ENCODE measurements at places on chromosomes 4 and X.

DNA sequence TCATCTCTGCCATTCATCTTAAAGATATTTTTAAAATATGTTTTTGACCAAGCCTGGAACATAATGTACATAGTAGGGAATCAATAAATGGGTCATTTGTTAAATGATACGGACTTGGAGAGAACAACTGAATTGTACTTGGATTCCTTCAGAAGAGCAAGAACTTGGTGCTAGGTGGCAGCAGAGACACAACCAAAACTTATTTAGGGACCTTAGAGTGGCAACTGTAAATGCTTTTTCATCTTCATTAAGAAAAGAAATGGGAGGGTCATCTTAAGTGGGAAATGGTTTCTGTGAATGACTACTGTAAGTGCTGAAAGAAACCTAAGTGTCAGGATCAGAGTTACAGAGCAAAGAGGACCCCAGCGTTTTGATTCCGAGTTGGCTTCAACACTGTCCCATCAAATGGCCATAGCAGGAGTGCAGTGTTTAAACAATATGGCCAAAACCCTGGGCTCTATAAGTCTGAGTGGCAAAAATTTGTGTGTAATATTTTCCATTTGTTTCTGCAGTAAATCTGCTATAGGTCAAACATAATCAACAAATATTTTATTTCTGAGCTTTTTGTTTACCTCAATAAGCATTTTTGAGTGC, 213.6 kb downstream of the PALLD start:
- DNase-seq: no peak

DNA sequence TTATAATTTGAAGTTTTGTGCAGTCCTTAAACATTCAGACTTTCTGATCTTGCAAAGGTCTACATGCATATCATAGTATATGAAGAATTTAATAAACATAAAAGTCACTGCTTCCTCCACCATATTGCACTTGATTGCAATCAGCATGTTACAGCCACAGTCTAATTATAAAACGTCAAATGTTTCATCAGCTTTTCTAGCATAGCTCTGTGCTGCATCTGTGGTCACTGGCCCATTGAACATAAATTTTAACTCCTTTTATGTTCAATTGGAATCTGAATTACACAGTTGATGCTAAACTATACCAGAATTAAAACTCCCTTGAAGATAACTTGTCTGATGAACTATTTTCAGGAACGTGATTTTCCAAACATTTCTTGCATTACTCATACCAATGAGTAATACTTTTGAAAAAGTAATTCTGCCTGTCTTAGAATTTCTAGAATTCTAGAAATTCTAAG, 329.1 kb downstream of the GALNTL6 start:
- no peak for DNase-seq

DNA sequence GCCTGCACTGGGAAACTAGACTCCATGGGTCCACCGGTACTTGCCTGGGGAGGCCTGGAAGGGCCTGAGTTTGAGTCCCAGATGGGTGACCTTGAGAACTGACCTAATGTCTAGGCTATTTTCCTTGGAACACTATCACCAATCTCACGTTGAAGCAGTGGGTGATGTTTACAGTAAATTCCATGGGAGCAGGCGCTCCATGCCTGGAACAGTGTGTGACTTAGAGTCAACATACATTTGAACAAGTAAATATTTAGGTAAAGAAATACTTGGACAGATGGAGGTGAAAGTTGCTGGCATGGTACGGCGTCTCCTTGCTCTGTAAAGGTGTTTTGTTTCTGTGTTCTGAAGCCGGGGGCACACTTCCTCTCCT, 47.5 kb downstream of the TBC1D14 start:
- no peak for DNase-seq

GRCh38 chrX:111823128-111823527, 52.9 kb upstream of the TRPC5OS start:
- DNase-seq: no peak

- no peak for DNase-seq
Measured at GRCh38 chrX:47960406-47960805, 43.4 kb downstream of the ZNF182 start.

DNA sequence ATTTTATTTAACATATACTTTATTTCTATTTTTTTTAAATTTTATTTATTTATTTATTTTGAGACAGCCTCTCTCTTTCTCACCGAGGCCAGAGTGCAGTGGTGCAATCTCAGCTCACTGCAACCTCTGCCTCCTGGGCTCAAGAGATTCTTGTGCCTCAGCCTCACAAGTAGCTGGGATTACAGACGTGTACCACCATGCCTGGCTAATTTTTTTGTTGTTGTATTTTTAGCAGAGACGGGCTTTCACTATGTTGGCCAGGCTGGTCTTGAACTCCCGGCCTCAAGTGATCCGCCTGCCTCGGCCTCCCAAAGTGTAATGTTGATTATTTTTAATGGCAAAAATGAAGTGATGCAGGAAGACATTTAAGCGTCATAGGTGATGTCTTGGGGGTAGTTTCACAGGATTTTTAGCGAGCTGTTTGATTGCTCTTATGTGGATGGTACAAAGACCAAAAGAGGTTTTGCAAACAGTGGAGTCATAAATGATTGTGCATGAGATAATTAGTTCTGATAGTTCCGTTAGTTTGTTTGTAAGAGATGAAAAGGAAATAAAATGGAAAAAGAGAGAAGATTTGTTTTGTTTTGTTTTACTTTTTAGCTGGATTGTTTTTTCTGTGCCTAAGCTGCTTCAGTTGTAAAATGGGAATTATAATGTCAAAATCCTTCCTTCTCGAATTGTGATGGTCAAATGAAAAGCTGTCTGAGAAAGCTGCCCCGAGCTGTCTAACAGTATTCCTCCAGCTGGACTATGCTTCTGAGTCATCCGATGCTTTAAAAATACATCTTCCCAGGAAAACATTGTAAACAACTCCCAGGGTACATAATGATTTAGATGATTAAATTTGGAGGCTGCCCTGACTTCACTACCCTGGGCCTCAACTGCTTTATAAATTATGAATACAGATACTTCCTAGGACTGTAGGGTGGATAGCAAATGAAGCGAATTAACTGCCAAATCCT, 14.7 kb downstream of the RHOH start:
- DNase-seq: no peak

GRCh38 chrX:44958480-44958879, 85.5 kb downstream of the KDM6A start:
- DNase-seq: no peak

DNA sequence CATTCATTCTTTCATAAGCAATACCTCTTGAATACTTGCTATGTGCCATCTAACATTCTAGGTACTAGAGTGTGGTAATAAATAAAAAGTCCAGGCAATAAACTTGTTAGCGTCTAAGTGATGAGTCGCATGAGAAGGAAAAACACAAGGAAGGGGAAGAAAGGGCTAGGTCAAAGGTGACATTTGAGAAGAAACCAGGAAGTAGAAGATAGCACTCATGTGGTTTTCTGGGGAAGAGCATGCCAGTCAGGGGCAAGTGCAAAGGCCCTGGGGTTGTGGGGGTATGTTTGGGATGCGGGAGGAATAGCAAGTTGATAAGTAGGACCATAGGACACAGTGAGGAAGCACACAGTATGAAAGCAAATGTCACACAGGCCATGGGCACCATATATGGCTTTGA, 157.0 kb downstream of the TSPAN5 start:
- no peak for DNase-seq

- DNase-seq: no peak
Measured at GRCh38 chr4:7076696-7077082, 8.8 kb upstream of the GRPEL1 start.

- DNase-seq: no peak
Measured at GRCh38 chr4:156968479-156968984, 3.1 kb downstream of the PDGFC start.

DNA sequence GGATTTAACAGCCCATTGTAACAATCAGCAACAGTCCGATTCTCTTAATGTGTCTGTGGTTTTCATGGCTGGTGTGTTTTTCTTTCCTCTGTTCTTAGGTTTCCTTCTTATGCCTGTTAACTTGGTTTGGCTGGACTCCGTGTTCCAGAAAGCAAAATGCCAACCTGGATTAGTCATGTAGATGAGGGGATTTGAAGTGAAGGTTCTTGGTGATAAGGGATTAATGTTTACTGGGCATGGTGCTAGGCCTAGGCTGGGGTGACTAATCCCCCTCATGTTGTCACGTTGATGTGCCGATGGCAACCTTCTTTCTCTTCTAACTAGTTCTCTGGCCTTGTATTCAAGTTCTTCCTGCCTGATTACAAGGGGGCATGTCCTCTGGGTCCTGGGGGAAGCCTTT, 85.9 kb downstream of the REPS2 start:
- no peak for DNase-seq

- no peak for DNase-seq
Measured at GRCh38 chr4:94934201-94934600, 176.4 kb downstream of the BMPR1B start.

DNA sequence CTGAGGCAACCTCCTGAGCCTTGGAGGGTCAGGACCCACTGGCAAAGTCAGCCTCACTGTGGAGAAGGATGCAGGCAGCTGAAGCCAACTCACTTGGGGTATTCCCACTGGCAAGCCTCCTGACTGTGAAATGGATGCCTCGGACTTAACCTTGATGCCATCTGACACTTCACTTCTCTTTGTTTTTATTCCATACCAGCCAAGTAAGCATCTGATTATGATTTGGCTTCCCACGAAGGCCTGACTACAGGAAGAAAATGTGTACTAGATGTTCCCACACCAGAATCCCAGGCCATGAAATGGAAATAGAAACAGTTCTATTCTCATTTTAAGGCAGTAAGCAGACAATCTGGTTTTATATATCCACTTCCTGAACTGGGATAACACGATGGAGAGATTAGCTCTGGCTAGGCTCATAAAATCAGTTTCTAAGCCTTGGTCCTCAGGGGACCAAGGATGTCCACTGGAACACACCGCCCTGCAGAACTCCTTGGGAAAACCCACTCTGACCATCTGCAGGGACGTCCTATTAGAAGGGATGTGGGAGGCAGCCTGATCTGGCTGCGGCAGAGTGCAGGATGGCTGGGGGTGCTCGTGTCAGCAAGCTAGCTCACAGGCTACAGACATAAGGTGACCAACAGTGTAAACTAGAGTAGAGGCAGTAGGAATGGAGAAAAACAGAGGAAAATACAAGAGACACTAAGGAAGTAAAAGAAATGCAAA, 89.3 kb downstream of the TSPAN5 start:
- no peak for DNase-seq

- no peak for DNase-seq
Measured at GRCh38 chr4:118743867-118744266, 58.7 kb downstream of the METTL14 start.

DNA sequence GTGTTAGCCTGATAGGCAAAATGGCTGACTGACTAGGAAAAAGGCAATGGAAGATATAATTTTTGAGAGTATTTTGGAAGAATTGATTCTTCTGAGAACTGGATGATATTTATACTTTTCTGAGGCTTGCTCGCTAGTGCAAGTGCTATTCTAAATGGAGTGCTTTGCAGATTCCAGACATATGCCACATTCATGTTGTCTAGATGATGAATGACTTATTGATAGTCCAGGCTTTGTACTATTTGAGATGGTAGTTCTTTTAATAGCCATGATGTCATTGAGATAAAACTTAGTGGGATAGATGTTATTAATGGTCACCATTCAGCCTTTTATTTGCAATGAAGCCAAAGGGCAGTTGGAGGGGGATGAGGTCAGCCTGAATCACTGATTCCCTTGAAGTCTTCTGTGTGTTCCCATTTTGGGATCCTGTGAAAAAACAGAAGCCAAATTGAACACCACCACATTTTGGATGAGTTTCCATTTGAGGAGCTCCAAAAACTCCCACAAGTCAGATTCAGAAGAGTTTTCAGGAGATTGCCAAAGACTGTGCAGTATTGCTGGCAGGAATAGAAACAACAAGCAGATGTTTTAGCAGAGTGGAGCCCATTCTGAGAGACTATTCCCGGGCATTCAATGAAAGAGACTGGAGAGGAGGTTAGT, 184.1 kb downstream of the IL1RAPL2 start:
- no peak for DNase-seq

DNA sequence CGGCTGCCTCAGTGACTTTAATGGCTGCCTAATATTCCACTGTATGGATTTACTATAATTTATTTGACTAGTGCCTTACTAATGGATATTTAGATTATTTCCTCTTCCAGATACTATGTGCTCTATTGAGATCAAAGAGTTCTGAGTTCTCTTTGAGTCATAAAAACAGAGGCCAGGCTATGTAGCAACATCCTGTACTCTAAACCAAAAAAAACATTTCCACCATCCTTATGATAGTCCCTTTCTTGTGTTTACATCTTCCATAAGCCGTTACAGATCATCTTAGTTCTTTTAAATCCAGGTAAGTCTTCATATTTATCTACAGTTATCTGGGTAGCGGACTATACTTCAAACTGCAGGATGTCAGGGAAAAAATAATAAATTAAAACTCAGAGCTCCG, 56.6 kb upstream of the TMEM184C start:
- no peak for DNase-seq

DNA sequence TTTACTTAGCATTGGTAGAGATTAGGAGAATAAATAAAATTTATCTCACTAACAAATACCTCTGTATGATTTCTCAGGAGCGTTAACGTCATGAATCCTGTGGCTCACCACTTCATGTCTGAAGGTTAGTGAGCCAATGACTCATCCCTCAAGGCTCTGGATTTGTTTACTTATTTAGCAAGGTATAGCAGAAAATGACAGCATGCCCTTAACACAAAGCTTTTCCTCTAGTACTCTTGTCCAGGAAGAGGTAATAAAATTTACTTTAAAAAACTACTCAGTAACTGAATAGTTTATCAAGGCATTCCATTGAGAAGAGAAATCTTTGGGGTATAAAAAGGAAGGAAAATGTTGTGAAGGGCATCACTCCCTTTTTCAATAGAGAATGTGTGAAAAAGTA, 823.8 kb downstream of the CCSER1 start:
- DNase-seq: no peak

DNA sequence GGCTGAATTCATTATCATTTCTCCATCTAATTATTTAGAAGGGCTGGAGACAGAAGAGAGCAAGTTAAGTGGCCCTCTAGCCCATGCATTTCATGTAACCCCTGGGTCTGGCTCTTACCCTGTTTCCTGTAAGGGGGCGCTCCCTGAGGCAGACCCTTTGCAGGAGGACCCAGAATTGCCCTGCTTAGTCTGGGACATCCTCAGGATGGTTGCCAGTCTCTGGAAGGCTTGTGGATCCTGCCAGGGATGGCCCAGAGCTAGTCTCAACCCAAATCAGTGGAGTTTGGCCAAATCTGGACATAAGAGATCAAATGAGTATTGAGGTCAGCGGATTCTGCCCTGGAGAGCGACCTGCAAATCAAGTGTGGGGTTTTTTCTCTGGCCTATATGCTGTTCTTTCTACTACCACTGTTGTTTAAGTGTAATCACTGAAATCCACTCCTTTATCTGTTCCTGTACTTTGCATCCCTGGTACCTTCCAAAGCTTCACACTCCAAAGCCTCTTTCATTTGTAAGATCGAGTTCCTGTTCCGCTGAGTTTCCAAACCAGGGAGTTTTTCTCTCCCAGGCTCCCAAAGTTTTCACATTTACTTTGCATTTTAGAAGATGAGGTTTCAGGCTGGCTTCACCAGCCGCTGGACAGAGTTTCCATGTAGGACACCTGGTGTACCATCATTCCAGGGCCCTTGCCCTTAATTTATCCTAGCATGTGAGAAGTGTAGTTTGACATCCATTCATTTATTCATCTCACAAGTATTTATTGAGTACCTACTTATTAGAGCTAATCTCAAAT, 6.3 kb downstream of the KLF3 start:
- DNase-seq: no peak

Data from stimulated activated CD4-positive, alpha-beta T cell treated with anti-CD3 and anti-CD28 coated beads, Interleukin-4, amount 100 ng/mL, for 24 hours (primary cell).